ENCODE measurements at places on chromosomes 1 and 21. TPM values are rescaled to one million over a fixed set of nuclear protein-coding genes. Genes with fewer than 3 reads are reported as not detected.

Gene OR2T29
- not detected for total RNA-seq

Gene FCRL6
- 1.4 TPM for total RNA-seq

Gene FOXD2
- 0.82 TPM for total RNA-seq

Gene LIPI
- not detected for total RNA-seq

Gene TXNIP
- 1,197 TPM for total RNA-seq

Gene C1orf185
- total RNA-seq: not detected

Gene NHLH2
- not detected for total RNA-seq

Gene MAB21L3
- total RNA-seq: 2.9 TPM

GRCh38 chr21:42737951-42738590 is 84.7 kb downstream of the PDE9A start:
- peak; percentile 41 for DNase-seq

GRCh38 chr1:247829656-247830055 is 5.7 kb upstream of the OR14A16 start:
- no peak for DNase-seq

- DNase-seq: no peak
Observed at GRCh38 chr1:89640440-89640839, 7.5 kb downstream of the LRRC8C start.

DNA sequence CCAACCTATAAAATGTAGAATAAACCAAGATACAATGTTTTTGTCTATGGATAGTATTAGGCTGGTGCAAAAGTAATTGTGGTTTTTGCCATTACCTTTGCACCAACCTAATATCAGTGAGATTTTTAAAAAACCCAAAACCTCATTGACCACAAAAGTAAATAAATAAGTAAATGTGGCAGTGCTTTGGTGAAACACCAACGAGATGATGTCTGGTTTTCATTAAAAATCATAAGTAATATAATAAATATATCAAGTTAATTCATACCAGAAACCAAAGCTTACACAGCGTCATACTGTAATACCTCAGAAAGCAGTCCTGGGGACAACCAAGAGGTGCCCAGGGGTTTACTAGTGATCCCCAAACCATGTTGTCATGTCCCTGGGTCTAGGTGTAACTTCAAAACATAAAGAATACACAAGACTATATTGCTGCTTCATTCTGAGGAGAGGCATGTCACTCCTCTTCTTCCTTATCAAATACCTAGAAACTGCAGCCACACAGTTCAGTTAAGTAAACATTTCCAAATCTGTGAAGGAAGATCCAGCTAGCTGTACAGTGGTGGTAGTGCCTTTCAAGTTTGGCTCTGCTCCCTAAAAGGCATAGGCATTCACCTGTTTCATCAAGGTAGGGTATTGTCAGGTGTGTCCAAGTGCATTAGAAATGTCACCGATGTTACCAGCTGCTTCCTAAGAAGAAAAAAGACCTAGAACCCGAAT is 51.6 kb upstream of the ZC3H11B start:
- no peak for DNase-seq

- DNase-seq: no peak
Observed at GRCh38 chr21:43812139-43812821, 22.9 kb downstream of the RRP1 start.

GRCh38 chr1:53787655-53788054 is 48.7 kb upstream of the GLIS1 start:
- no peak for DNase-seq

DNA sequence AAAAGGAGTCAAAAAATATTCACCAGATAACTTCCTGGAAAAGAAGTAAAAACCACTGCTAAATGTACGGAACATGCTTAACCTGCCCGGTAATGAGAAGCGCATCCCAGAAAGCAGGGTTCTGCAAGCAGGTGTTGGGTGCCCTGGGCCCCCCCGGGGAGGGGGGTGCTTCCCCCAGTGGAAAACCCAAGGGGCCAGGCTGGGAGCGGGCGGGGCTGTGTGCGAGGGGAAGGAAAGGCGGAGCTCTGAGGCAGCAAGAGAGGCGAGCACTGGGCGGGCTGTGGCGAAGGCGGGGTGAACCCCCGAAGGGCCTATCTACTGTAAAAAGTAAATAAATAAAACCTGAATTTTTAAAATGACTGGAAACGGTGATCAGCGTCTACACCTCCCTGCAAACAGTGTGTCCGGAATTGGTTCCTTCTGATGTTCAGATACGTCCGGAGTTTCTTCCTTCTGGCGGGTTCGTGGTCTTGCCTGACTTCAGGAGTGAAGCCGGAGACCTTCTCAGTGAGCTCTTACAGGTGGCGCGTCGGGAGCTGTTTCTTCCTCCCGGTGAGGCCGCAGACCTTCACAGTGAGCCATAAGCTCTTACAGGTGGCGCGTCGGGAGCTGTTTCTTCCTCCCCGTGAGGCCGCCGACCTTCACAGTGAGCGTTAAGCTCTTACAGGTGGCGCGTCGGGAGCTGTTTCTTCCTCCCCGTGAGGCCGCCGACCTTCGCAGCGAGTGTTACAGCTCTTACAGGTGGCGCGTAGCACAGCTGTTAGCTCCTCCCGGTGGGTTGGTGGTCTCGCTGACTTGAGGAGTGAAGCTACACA is 13.4 kb downstream of the FTCD start:
- DNase-seq: no peak

DNA sequence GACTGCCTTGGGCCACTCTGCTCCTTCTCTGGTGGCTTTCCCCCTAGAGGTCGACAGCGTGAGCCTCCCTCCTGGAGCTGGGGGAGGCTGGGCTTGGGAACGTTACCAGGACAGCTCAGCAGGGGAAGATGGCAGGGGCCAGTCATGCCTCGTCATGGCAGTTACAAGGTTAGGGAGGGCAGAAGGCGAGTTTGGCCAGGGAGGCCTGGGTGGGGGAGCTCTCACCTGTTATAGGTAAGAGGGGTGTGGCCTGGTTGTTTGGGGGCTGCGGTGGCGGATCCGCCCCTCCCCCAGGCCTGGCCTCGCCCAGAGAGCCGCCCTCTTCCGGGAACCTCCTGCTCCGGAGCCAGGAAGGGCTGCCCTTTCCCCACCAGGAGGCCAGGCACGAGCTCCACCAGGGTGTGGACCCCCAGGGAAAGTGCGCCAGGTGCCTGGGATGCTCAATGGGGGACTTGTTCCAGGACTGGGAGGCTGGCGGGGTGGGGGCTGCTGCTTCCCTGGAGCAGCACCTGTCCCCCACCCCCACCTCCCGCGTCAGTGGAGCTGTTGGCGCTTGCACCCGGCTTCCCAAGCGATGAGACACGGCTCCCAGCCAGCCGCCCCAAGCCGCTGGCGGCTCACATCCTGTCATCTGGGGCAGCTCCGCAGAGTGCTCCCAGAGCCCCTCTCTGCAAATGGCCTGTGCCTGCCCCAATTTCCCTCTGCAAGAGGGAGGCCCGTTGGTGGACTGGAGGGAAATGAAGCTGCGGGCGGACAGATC is 23.6 kb upstream of the PKP1 start:
- peak; percentile 79 for DNase-seq

DNA sequence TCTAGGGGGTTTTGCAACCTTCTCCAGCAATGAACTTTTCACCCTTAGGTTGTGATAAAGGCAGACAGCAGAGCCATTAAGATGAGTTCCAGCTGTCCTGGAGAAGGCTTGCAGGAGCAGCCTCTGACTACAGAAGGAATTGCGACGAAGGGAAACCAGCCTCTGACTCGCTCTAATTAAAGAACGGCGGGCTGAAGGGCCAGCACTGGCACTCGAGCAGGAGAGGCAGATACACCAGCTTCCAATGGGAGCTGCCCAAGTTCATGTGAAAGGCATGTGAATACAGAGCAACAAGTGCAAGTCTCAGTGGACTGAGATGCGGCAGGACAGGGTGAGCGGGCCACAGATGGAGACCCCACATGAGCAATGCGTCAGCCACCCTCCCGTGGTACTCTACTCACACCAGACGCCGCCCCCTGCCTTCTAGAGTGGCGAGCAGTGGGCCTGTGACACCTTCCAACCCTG is 15.7 kb downstream of the RCC2 start:
- no peak for DNase-seq

DNA sequence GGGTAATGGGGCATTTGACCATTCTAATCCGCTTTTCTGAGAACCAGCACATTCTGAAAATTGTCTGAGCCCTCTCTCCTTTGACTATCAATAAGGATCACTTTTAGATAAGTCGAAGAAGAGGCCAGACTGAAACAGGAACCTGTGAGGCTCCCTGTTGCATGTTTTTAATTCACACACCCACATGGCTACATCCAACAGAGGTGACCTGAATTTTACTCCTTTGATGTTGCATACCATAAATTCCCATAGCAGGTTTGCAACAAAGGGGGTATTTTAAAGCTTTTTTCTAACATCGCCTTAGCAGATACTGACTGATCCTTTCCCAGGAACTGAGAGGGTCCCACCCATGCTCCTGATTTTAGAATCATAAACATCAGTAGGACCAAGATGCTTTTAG is 450.8 kb downstream of the USP25 start:
- DNase-seq: no peak
